ENCODE measurements at places on chromosomes 6 and 20.

DNA sequence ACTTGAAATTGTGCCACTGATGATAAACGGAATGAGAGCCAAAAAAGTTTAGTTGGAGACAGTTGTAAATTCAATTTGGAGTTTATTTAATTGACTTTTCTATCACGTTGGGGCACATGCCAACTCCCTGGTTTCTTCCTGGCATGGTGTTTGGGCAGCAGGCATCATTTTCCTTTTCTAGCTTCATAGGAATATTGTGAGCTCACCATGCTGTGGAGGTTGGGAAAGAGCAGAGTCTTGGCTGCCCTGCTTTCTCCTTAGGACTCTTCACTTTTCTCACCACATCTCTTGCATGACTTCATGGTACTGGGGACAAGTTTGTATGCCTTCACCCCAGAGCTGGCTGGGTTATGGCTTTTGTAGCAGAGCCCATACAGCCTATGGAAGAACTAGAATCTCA is 6.4 kb downstream of the SCAND1 start:
- DNase-seq = no peak

- no peak for DNase-seq
Measured at GRCh38 chr6:100179576-100179975, 185.6 kb upstream of the MCHR2 start.

DNA sequence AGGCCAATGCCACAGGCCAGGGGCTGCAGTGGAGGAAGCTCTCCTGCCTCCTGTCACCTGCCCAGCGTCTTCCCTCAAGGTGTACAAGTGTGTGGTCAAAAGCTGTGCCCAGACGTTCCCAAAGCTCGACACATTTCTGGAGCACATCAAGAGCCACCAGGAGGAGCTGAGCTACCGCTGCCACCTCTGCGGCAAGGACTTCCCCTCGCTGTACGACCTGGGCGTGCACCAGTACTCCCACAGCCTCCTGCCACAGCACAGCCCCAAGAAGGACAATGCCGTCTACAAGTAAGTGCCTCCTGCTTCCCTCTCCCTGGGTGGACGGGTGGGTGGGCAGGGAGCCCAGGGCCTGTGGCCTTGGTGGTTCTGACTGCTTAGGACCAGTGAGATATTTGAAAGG is 38.2 kb downstream of the ZNF341 start:
- DNase-seq = no peak

- DNase-seq = no peak
Measured at GRCh38 chr20:17658648-17658993, 23.4 kb downstream of the RRBP1 start.
